ENCODE measurements at places on chromosomes 2 and 18.

GRCh38 chr2:50582164-50582563 lies 449.8 kb downstream of the NRXN1 start:
- no peak for DNase-seq

DNA sequence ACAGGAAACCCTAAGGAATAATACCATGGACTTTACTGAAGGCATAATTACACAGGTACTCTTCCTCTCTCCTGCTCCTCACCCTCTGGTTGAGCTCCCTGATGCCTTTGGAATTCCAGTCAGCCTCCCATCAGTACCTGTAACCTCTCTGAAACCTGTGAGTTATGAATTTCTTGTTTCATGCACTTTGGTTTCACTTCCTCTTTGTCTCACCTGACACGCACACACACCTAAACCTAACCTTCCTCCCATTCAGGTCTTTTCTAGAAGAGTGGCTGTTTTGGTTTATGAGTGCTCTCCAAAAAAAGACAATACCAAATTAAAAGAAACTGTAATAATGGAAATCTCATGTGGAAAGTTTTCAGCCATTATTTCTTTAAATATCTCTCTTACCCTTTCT lies 451.3 kb upstream of the VWC2L start:
- DNase-seq = no peak

GRCh38 chr2:43055985-43056384 lies 170.4 kb downstream of the ZFP36L2 start:
- no peak for DNase-seq

DNA sequence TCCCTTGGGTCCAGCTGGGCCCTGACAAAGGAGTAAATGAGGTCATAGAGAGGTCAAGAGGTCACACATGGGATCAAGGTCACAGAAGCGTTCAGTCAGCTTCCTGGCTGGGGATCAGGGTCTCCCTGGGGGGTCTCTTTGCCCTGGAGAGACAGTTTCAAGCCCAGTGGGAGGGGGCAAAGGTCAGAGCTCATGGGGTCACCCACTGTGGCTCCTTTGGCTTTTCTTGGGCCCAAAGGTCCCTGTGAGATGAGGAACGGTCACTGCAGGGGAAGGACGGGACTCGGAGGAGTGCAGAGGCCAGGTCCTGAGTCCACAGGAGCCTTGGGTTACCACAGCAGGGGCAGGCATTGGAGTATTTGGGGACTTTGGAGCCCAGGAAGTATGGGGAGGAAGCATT lies 30.7 kb upstream of the ANKRD62 start:
- DNase-seq = no peak

- no peak for DNase-seq
These were observed 23.4 kb upstream of the ATL2 start for GRCh38 chr2:38400513-38400912.

- DNase-seq = no peak
These were observed 8.2 kb upstream of the GPR17 start for GRCh38 chr2:127637725-127638252.
